ENCODE measurements at places on chromosomes 1 and 21.

GRCh38 chr1:77412820-77413530, 131.2 kb downstream of the AK5 start:
- DNase-seq = peak; percentile 20

DNA sequence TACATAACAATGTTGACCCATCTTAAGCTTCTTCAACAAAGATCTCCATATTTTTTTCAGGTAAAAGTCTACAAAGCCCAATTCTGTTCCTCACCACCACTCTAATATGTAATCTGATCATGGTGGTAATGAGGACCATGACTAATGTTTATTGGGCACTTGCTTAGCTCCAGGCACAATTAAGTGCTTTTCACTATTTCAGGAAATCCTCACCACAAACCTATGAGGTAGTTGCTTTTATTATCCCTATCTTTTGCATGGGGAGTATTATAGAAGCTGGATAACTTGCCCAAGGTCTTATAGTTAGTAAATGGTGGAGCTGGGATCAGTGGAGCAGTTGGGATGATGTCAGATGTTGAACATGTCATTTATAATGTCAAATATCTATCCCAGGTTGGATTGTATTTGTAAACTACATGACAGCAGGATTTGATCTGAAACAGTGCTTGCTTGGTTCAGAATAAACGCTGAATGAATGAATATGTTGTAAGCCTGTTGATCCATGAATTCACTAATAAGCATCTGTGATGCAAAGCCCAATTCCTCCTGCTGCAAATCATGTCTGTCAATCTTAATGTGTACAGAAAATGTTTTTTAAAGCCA, 283.3 kb upstream of the ST6GALNAC5 start:
- no peak for DNase-seq

- no peak for DNase-seq
Observed at GRCh38 chr1:164699815-164700491, 141.0 kb downstream of the PBX1 start.

- DNase-seq = no peak
Observed at GRCh38 chr1:44808063-44808937, at the start of gene BTBD19. Gene BTBD19 (plus strand): TSS chr1:44808523. CDS start chr1:44808821, 298 bp downstream.

DNA sequence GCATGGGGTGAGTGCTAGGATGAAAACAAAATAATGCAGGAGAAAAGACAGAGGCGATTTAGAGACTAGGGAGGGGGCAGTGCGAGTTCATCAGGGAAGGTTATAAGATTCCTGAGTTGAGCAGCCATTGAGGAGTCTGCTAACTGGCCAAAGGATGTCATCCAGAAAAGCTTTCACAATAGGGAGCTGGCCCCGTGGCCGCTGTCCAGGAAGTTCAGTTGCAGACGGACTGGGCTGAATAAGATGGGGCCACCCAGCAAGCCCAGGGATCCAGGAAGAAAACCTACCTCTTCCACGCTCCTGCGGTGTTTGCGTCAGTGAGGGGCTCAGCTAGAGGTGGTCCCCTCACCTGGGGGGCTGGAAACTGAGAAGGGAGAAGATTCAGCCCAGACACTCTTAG, 4.0 kb upstream of the PKP1 start:
- DNase-seq = no peak

GRCh38 chr1:43930168-43930948, 3.2 kb upstream of the ARTN start:
- no peak for DNase-seq

- no peak for DNase-seq
Observed at GRCh38 chr1:209057901-209058300, 525.6 kb upstream of the CAMK1G start.

DNA sequence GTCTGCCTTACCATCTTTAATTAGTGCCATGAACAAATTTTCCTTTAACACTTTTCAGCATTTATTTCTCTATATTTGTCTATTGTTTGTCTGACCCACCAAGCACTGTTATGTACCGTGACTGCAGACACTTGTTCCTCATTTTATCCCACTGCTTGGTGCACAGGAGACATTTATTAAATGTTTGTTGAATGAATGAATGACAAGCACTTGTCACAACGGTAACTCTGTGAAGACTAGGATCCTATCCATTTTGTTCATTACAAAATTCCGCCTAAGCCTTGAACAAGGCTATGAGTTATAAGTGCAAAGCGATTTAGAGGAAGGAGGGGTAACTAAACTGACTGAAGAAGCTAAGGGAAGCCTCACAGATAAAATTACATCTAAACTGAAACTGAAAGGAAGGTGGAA, 379 bp upstream of the STRIP1 start:
- DNase-seq = no peak

GRCh38 chr1:40734882-40735628, 43.6 kb downstream of the NFYC start:
- DNase-seq = no peak
